Activated CD8-positive, alpha-beta memory T cell treated with anti-CD3 and anti-CD28 coated beads for 1 hour (primary cell): ENCODE measurements at places on chromosomes 7 and 10.

DNA sequence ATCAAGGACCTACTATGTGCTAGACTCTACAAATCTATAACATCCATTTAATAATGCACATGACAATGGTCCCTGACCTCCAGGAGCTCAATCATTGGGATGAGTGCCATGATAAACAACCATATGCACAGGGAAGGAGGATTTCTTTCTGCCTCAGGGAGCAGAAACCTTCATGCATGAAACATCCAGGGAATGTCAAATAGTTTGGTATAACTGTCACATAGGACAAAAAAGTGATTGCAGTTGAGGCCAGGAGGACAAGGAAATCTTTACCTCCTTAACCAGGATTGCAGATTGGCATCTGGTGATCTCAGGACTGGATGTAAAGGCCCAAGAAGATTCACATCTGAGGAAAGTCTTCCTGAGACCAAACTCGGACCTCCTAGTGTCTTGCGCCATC is 993.1 kb downstream of the KCNMA1 start:
- DNase-seq = no peak

DNA sequence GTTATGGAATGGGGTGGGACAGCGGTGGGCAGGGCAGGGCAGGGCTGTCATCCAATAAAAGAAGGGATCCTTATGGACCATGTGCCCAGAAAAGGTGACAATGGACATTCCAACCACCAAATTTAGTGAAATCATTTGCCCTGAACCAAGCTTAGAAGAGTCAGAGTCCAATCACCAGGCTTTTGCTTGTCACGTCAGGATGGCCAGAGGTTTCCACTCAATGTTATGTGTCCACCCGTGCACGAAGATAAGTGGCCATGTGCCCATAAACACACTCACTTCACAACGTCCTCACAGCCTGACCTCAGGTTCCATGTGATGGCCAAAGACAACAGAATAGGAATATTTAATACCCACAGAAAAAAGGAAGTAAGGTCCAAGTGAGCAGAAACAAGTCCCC is 36.6 kb upstream of the PLPP4 start:
- DNase-seq = no peak

- no peak for DNase-seq
These were observed 14.8 kb downstream of the AKR1D1 start for GRCh38 chr7:138091032-138091431.

DNA sequence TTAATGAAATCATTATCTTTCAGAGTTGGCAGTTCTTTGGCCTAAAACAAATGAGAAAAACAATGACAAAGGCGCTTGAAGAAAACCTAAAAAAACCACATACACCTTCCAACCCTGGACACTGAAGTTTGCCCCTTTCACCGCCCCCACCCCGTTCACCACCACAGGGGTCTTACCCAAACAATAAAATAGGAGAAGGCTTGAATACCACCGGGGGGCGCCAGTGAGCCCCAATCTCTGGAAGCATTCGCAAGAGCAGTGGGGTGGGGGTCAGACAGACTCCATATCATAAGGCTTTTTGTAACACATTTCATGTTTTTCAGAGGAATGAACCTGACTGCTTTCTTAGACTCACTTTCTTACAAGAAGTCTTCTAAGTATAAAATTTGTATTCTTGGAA is 163.6 kb downstream of the PIP4K2A start:
- peak; percentile 62 for DNase-seq

- no peak for DNase-seq
These were observed 22.8 kb downstream of the ANTXRL start for GRCh38 chr10:46309511-46310142.

DNA sequence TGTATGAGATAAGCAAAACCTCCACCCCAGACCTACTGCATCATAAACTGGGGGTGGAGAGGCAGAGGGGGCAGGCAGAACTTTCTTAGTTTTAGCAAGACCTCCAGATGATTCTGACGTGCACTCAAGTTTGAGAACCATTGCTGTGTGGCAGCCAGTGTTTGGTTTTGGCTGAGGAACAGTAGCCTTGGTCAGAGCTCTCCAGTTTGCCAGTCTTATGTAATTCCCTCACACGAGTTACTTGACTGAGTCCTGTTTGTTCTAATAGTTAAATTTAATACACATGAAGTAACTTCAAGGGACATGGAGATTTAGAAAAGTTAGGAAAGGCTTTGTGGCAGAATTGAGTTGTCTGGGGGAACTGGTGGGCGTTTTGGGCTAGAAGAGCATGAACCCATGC is 38.5 kb downstream of the GARS1 start:
- no peak for DNase-seq
